Activated naive CD4-positive, alpha-beta T cell treated with anti-CD3 and anti-CD28 coated beads, Interleukin-2, amount 50 U/mL, for 72 hours (primary cell): ENCODE measurements at places on chromosomes 7 and 10.

DNA sequence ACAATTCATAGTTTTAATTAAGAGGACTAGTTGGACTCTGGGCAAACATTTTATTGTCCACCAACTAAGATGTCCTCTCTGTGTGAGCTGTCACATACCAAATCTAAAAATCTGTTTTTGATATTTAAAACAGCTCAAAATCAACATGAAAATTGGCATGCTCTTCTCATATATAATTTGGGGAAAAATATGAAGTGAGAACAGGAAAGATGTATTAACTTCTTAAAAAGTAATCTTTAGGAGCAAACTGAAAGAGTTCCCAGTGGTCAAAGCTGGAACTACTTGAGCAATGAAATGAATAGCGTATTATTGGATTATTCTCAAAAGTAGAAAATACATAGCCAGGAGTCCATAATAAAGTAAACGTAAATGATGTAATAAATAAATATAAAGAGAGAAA is 147.2 kb downstream of the DYNC1I1 start:
- no peak for DNase-seq

DNA sequence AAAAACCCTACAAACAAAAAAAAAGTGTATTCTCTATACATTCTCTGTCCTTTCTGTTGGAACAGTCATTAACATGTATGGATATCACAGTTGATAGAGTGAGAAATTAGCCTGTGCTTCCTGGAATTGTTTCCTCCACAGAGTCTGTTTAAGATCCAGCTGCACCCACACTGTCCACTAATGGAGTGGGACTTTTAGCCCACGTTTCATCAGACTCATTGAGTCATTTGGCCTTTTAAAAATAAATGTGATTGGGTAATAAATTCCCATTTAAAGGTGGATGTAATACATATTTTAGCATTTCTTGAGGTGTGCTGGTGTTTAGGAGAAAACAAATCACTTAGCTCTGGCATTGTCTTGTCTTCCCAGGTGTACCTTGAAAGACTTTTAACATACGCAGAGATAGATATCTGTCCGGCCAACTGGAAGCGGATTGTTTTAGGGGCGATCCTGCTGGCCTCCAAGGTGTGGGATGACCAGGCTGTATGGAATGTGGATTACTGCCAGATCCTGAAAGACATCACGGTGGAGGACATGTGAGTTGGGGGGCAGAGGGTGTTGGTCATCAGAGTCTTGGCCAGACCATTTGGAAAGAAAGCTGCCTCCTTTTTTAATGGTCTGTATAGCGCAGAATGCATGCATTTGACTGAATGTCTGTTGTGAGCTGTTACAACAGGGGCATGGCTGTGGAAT is 52.3 kb upstream of the GJD4 start:
- no peak for DNase-seq

GRCh38 chr10:7596356-7596755 is 70.4 kb downstream of the ITIH5 start:
- no peak for DNase-seq

GRCh38 chr10:119395280-119396007 is 147.1 kb downstream of the RGS10 start:
- no peak for DNase-seq

DNA sequence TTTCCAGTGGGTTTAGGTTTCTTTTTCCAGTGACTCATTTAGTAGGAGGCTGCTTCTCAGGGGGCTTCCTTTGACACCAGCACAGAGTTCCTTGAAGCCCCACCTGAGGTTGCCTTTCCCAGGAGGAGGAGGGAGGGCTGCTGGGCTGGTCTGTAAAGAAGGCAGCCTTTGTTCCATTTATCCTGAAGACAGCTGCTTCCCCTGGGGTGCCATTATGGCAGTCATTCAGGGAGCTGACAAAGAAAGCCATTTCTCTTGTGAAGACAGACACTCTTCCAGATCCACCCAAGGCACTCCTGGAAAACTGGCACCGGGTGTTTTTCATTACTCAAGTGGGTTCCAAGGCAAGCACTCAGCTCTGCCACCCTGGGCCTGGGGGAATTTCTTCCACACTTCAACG is 54.0 kb downstream of the MTURN start:
- no peak for DNase-seq

DNA sequence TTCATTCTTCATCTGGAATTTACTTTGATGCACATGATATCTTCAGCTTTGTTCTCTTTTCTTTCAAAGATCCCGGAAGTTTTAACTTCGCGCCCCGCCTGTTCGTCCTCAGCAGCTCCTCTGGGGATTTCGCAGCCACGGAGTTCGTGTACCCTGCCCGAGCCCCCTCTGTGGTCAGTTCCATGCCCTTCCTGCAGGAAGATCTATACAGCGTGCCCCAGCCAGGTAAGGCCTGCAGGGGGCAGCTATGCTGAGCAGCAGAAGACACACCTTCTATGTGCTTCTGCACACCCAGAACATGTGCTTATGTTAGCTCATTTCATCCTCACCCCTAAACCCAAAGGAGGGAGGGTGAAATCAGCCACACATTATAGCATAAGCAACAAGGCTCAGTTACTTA is 79.7 kb upstream of the LYZL2 start:
- DNase-seq, result no peak

- DNase-seq, result no peak
Observed at GRCh38 chr10:130037169-130037661, 73.1 kb upstream of the EBF3 start.

GRCh38 chr10:106938513-106938912 is 226.0 kb downstream of the SORCS1 start:
- no peak for DNase-seq

DNA sequence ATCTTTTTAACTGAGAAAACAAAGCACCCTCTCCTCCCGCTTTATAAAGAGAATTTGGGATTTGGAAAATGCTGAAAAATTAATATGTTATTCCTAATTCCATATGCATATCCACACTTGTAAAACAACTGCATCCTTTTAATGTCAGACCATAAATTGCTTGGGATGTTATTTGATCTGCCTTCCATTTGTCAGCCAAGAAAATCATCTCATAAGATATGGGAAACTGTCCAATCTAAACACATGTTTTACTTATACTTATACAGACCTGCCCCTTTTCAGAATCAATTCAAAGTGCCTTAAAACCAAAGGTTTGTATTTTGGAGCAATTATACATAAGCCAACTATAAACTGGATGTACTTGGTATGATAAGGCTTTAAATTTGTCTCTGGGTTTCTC is 595.5 kb upstream of the PFKP start:
- DNase-seq, result no peak

- DNase-seq, result no peak
Observed at GRCh38 chr10:117424883-117425649, 49.8 kb upstream of the PDZD8 start.

DNA sequence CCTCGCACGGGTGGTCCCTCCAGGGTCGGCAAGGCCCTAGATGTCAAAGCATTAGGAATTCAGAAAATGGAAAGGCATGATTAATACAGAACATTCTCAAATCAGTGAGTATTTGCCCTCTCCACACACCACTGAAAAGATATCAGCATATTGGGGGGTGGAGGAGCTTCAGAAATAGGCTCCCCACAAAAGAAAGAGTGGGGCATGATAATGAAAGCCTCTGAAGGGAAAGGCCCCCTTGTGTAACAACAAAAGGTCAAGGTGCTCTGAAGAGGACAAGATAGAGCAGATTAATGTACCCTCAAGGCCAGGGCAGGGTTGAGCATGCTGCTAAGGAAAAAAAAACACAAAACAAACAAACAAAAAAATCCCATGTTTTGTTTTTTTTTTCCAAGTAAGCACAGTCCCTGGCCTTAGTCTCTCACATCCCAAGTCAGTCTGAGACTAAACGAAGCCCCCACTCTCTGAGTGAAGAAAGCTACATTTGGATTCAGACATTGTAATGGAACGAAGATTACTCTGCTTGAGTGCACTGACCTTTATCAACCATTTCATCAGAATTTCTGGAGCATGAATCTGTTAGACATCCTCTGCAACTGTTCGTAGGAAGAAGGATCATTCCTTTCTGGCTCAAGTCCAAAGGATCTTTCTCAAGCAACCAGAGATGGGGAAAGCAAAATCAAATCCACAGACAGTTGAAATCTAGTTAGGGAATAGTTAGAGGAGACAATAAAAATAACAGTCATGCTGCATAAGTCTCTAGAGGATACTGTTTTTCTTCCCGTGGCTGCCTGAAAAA is 27.4 kb upstream of the DGKI start:
- DNase-seq, result no peak

DNA sequence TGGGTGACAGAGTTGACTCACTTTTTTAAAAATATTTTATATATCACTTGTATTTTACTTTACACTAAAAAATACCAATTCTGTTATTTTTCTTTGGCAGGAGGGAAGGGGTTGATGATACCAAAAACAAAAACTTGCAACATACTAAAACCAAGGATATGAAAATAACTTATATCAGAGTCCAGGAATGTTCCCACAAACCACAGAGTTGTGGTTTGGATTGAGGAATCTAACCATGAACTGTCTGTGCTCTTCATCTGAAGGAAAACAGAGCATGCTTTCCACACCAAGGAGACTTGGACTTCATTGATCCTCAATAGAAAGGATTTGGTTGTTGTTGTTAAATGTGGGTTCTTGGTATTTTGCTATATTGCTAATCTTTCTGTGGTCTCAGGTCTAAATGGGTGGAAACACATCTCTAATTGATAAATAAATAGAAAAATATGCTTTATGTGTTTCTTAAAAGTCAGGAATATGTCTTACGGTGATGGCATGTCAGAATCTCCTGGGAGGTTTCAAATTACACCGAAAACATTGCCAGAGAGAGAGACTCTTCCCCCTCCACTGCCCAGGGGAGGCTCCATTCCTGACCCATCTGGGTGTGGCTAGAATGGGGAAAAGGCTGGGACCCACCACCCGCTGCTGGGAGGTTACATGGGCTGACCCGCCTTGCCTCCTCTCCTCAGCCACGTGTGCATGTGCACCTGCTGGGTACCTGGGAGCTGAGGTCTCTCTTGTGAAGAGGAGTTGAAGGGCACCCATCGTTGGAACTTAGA is 46.9 kb upstream of the STK17A start:
- DNase-seq, result no peak
